ENCODE measurements at places on chromosomes 12 and 14. TPM values are rescaled to one million over a fixed set of nuclear protein-coding genes. Genes with fewer than 3 reads are reported as not detected.

- H3K36me3 ChIP-seq = no peaks in the 10 kb centered on the region
- H3K27me3 ChIP-seq = no peaks in the 10 kb centered on the region
- DNase-seq = peak; percentile 51
- H3K4me1 ChIP-seq = peaks cover 9% of the 10 kb centered on the region
- H3K27ac ChIP-seq = no peak overlapping the region
These were observed 67.2 kb downstream of the SLC8A3 start for GRCh38 chr14:70121521-70121920.

GRCh38 chr14:77105145-77105939, 7.3 kb downstream of the CIPC start:
- H3K4me3 ChIP-seq = no peak overlapping the region
- no peaks in the 10 kb centered on the region for H3K36me3 ChIP-seq
- H3K4me1 ChIP-seq = peaks cover 37% of the 10 kb centered on the region
- H3K27me3 ChIP-seq = no peaks in the 10 kb centered on the region

GRCh38 chr14:96953875-96954185, 156.6 kb downstream of the VRK1 start:
- no peaks in the 10 kb centered on the region for H3K4me1 ChIP-seq
- DNase-seq = no peak
- no peaks in the 10 kb centered on the region for H3K27me3 ChIP-seq
- H3K36me3 ChIP-seq = no peaks in the 10 kb centered on the region

The TCL1B gene
- total RNA-seq = not detected

The MYO1A gene
- total RNA-seq = 0.28 TPM

All from spinal cord (tissue), 10 donors.